ENCODE measurements at places on chromosomes 3 and 15.

DNA sequence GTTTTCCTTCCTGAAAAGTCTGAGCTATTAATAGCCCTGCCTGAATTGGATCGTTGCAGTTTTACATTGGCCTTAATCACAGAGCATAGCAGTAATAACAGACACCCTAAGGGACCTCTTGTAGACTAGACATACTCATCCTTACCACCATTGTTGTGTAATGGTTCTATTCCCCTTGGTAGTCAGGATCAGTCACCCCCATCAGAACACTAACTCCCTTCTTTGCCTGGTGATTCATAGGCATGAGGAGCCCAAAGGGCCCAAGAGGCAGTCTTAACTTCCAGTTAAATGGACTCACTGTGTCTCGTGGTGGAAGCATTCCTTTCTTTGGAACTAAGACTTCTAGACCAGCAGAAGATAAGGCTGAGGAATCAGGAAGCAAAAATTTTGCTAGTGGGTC is 20.2 kb downstream of the CGGBP1 start:
- DNase-seq: peak; percentile 69

GRCh38 chr3:197456261-197457091 is 99.3 kb downstream of the BDH1 start:
- peak; percentile 72 for DNase-seq

DNA sequence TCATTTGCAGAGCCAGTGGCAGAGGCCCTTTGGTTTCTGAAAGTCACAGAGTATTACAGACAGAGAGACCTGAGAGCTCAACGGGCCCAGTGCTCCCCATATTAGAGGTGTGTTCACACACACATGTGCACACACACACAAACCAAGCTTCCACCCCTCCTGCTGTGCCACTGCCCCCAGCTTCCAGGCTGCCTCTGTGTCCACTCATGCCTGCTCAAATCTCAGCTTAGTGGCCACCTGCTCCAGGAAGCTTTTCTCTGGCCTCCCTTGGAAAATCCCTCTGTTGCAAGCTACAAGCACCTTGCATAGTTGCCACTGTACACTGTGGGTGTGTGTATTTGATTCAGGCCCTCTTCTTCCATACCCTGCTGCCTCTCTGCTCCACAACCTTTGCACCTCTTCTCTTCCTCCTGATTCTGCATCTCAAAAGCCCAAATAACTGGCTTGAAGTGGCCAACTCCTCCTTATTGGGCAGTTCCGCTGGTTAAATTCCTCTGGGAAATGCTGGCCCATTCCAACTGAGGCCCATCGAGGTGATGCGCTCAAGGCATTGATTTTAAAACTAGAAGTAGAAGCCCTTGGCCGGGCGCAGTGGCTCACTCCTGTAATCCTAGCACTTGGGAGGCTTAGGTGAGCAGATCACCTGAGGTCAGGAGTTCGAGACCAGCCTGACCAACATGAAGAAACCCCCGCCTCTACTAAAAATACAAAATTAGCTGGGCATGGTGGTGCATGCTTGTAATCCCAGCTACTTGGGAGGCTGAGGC is 23.0 kb downstream of the MESD start:
- DNase-seq: no peak

DNA sequence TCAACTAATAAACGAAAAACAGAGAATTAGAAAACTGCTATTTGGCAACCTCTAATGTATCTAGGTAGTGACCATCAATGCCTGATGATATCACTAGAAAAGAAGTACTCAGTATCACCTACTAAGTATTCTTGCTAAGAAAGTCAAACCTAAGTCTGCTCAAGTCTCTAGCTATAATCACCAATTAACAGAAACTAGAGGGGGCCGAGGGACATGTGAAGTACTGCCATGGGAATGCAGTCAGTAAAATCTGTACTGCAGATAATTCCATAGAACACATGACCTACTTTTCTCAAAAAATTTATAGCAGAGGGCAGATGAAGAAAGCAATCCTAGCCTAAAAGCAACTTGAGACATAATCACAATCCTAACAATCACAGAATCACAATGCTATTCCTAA is 51.4 kb downstream of the CPEB1 start:
- no peak for DNase-seq

- no peak for DNase-seq
Measured at GRCh38 chr15:66563126-66563525, 2.7 kb downstream of the LCTL start.

- no peak for DNase-seq
Measured at GRCh38 chr3:186214670-186215069, 105.8 kb upstream of the ETV5 start.

DNA sequence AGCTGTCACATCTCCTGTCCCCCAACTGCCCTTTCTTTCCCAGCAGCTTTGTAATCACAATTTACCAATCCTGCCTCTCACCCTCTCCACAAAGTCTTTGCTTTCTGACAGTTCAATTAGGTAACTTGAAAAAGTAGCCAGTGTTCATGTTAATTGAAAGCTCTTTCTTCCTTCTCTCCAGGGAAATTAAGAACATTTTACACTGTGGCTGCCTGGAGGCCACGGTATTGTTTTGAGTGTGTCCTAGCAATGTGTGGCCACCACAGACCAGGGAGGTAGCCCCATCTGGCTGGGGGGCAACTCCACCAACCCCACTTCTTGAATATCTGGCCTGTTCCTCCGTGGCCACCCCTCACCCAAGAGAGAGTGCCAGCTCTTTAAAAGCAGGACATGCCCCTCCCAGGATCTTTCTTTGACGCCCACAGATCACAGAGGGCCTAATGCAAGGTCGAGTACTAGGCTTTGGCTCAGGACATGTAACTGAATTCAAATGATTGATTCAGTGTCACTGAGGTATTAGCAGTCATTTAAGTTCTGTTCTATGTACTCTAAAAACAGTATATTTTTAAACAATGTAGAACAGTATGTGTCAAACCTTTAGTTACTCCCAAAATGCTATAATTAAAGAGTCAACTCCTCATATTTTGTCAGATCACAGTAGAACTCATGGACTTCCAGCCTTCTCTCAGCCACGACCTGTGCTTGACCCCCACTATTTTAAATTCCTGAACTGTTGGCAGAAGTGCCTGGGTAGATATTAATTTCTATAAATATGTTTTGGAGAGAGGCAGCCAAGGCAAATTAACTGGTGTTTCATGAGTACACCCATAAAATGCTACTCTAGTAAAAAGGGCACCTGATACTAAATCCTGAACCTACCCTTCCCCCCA is 164.5 kb downstream of the TNIK start:
- DNase-seq: no peak

GRCh38 chr3:108189440-108189839 is 32.8 kb downstream of the IFT57 start:
- DNase-seq: no peak

DNA sequence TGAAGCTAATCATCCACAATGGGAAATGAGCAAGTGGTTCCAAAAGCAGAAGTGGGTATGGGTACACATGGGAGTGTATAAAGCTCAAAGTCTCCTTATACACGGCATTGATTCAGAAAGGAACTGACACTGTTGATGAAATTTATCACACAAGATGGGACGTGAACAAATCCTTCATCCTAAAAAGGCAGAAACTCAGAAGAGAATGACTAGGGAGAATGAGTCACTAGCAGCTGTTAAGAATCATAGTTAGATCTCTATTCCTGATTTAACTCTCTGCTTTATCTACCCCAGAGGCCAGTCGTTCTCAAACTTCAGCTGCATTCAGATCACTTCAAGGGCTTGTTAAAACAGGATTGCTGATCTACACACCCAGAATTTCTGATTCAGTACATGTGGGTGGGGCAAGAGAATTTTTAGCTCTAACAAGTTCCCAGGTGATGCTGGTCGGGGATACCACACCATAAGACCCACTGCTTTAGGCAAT is 97.7 kb upstream of the PHLDB2 start:
- DNase-seq: peak; percentile 86

DNA sequence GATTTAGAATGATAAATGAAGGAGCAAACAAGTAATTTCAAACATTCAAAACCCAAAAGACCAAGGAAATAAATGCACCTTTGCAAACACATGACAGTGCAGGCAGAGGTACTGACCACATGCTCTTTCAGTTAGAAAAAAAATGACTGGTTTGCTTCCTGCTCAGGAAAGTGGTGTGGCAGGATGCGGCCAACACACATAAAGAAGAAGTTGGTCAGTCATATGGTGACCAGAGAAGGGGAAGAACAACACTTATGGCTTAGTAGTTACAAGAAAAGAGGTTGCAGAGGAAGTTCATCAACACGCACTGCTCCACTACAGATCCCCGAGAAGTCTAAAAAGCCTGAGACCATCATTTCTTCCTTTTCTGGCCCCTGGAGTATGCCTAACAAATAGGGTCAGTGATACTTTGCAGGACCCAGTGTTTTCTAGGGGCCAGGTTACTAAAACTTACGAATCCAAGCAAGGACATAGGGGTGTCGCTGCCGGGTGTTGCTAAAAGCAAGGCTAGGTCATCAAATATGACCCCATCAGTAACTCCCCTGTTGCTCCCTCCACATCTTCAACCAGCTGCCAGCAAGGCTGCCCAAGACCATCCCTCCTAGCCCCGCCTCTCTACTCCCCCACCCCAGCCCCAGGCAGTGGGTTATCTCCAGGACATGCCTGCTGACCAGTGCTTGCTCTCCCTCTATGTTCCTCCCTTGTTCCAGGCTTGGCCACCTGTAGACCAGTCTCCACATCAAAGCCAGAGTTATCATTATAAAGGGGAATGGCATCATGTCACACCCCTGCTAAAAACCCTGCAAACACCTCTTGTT is 11.2 kb downstream of the ATP8B4 start:
- peak; percentile 93 for DNase-seq

GRCh38 chr15:72760590-72761260 is 22.8 kb downstream of the ADPGK start:
- DNase-seq: no peak

DNA sequence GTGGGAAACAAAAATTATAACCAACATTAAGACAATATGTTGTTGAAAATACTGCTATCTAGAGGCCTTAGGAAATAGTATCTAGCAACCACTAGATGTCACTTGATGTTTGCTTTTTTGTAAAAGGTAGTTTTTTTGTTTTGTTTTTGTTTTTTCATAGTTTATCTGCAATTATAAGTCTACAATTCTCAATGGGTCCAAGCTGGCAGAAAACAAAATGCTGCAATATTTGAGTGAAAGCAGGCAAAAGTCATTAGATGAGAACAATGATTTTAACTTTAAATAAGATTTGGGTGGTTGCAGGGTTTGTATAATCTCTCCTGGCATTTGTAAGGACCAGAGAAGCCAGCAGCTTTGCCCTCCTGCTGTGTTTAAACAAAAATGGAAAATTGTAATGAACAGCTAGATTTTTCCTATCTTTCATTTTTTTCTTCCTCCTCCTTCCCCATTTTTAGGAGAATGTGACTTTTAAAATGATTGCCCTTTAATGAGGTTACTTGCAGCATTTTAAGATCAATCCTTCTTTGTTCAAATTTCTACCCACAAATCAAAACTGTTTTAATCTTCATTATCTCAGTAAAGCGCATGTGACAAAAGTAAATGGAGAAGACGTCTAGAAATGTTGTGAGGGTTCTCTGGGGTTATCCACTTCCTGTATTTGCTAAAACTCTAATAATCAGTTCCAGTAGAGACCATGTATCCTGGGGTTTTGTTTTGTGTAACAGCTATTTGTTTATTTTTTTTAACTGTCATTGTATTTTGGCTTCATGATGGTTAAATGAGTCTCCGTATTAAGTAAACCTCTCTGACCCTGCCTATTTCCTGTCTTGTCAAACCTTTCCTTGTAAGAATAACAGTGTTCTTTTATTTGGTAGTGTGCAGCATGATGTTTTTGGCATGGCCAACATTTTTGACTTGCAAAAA is 27.3 kb downstream of the DUT start:
- DNase-seq: peak; percentile 14

DNA sequence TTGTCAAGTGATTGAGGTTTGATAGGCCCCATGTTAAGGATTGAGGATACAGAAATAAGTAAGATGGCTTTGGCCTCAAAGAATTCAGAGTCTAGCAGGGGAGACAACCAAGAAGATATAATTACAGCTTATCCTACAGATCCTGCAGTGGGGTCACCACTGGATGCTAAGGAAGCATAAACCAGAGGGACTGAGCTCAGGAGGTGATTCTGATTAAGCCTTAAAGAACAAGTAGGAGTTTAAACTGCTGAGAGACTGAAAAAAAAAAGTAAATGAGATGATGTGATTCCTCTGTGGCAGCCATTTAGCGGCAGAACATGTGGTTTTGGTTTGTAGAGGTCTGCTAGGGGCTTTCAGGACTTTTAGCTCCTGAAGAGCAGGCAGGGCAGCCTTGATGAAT is 72.1 kb upstream of the ROPN1 start:
- no peak for DNase-seq

DNA sequence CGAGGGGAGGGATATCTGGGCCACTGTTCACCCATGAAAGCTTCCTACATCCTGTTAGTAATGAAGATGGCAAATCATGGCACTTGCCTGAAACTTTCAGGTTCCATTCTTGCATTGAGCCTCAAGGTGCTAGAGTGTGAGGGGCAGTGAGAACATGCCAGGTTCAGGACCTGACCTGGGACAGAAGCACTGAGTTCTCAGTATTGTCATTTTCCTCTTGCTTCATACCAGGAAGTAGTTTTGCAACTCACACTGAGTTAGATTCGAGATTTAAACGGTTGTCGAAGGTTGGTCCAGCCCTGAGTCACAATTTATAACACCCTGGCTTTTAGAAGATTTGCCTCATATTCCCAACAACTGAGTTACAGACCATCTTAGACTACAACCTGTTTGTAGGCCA is 11.8 kb upstream of the MEIS2 start:
- no peak for DNase-seq

GRCh38 chr3:117019082-117019713 is 309.6 kb downstream of the TUSC7 start:
- peak; percentile 65 for DNase-seq

GRCh38 chr3:27791956-27792355 is 69.8 kb upstream of the EOMES start:
- DNase-seq: no peak

- no peak for DNase-seq
Measured at GRCh38 chr3:195868866-195869412, 39.4 kb downstream of the TNK2 start.

- no peak for DNase-seq
Measured at GRCh38 chr15:99126930-99127329, 22.1 kb downstream of the SYNM start.

DNA sequence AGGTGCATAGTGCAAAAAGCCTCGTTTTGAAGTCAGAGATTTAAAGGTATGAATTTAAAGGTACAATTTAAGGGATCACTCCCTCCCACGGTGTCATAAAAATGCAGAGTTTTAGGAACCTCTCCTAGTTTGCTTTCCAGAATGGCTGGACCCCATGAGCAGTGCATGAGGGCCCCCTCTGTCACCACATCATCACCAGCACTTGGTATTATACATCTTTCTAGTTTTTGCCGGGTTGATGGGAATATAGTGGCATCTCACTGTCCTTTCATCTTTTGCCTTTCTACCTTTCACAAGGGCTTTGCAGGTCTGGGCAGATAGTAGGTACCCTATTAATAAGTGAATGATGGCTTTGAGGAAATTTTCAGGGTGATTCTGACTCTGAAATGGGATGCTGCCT is 103.6 kb upstream of the AGBL1 start:
- DNase-seq: no peak

Measured in inflammatory macrophage treated with lipopolysaccharide for 4 hours (primary cell).